Natural killer cell (primary cell): ENCODE measurements at places on chromosomes 3 and 15.

GRCh38 chr3:26623419-26624208 lies 1.0 kb downstream of the LRRC3B start:
- no peak for DNase-seq

DNA sequence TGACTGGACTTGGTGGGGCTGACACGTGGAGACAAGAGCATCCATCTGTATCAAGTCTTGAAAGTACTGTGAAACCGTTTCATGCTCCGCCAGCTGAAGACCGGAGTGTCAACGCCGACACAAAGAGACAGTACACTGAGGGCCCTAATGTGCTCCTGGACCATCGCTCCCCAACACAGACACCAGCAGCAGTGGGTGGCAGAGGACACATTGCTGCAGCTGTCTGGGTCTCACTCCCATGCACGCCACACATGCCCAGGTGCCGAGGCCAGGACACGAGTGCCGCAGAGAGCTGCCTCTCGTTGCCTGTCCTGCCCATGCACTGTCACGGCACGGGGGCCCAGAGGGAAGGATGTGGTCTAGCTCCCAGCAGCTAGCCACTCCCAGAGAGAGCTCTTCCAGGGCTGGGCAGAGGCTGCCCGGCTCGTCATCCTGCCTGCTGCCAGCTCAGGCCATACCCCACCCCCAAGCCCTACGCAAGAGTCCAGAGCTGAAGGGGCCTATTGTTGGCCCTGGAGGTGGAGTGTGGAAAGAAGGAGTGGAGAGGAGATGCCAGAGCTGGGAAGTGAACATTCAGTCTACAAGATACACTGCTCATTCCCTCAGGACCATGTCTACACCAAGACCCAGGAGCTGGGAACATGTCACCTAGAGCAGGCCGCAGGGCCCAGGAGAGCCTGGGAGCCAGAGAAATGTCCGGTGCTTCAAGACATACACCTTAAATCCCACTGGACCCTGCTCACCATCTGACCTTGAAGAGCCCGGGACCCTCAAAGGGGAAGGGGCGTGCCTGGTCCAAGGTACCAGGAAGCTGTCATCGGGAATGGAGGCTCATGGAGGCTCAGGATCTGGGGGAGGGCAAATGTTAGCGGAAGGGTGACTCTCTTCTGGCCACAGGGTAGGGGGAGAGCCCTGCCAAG lies 7.7 kb downstream of the TNK2 start:
- peak; percentile 42 for DNase-seq

DNA sequence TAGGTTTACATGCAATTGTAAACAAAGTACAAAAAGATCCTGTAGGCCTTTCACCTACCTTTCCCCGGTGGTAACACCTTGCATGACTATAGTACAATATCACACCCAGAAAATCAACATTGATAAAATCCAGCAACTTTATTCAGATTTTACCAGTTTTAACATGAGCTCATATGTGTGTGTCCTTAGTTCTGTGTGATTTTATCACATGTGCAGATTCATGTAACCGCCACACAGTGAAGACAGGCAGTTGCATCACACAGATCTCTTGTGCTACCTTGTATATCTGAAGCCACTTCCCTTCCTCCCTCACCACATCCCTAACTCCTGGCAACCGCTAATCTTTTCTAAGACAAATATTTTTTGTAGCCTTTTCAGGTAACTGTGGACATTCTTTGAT lies 183.5 kb upstream of the C2CD4B start:
- DNase-seq: no peak

DNA sequence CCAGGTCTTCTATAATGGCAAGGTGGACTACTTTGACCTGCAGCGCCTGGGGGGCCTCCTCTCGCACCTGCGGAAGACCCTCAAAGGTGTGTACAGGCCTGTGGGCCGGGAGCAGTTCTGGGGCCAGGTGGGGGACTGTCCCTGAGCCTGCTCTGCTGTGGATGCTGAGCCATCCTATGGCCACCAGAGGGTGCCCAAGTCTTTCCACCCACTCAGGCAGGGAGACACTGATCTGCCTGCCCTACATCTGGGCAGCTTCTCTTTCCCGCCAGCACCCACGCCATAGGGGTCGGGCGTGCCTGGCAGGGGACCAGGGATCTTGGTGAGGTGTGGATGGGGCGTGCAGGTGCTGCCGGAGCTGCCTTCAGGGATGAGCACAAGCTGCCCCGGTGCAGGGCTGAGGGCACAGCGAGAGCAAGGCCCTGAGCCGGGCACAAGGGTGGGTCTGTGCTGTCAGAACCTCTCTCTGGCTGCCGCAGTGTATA lies 14.1 kb downstream of the RNF123 start:
- DNase-seq: peak; percentile 51

- DNase-seq: no peak
Measured at GRCh38 chr3:102827386-102827785, 392.6 kb downstream of the ZPLD1 start.

GRCh38 chr3:100046986-100047385 lies 67.3 kb downstream of the FILIP1L start:
- DNase-seq: no peak

GRCh38 chr3:106191913-106192312 lies 323.1 kb upstream of the CBLB start:
- no peak for DNase-seq

DNA sequence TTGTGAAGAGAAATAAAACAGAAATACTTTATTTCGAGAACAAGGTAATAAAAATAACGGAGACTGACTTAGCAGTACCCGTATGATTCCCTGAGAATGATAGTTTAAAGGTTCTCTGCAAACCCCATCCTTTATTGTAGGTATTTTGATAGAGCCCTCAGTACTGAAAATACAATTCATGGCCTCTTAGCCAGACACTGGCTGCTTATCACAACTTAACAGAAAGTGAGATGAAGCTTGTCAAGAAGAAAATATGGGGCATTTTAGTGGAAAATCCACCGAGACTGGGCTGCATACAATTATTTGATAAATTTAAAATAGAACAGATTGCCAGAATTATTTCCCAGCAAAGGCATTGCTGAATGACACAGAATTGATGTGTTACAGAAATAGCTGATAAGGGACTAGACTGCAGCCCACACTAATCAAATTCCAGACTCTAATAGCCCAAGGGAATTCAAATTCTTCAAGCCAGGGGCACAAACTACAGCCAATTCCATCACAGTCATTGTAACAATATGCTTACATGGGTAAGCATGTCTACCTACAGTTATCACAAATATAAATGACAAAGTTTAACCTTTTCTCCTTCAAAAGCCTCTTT lies 521.9 kb downstream of the PLOD2 start:
- DNase-seq: no peak

DNA sequence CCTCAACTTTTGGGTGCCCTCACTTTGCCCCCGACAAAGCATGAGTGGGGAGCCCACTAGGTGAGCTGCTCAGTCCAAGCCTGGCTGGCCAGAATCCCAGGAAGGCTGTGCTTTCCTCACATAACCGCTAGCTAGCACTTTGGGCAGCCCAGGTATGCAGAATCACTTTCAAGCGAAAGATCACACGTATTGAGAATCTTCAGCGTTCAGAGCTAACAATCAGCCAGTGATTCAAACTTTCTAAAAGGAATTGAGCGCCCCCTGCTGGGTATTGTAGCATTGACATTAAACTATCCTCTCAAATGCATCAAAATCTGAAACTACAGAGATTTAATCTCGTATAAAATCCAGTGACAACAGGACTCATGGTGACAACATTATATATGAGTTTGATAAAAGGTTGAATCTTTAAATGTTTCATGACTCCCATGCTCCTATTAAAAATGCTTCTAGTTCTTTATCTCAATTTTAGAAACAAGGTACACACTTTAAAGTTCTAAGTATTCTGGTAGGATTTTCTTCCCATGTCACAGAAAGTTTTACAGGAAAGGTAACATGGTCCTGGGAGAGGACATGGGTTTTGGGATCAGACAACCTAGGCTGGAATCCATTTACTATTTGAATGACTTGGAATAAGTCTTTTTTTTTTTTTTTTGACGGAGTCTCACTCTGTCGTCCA lies 11.8 kb downstream of the ANAPC13 start:
- peak; percentile 63 for DNase-seq

GRCh38 chr3:48915296-48915695 lies 3.3 kb upstream of the ARIH2 start:
- no peak for DNase-seq

DNA sequence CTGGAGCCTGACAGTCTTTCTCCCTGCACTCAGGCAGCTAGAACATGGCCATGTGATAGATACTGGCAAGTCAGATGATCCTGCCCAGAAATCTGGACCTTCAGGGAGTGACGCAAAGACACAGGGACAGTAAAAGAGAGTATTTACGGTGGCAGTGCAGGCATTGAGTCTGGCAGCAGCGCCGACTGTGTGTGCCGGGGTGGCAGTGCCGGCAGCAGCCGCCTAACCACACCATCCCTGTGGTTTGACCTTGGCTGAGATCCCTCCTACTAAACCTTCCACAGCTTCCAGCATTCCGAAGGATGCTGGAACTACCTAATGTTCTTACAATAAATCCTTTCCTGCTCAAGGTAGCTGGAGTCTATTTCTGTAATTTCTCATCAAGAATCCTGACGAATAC lies 4.6 kb upstream of the TSPAN3 start:
- DNase-seq: no peak

- DNase-seq: no peak
Measured at GRCh38 chr3:112982710-112983109, 7.8 kb upstream of the CD200R1 start.
